ENCODE measurements at places on chromosomes 4 and X. TPM values are rescaled to one million over a fixed set of nuclear protein-coding genes. Genes with fewer than 3 reads are reported as not detected.
A peak's percentile ranks its signal among the peaks of the same experiment; 100 is the strongest.

GRCh38 chrX:72306085-72306801 is 529 bp upstream of the CITED1 start:
- H3K4me3 ChIP-seq: peak overlapping the region; percentile 50
- H3K4me1 ChIP-seq: no peaks in the 10 kb centered on the region
- no peak overlapping the region for H3K27ac ChIP-seq
- DNase-seq: no peak
- no peaks in the 10 kb centered on the region for H3K36me3 ChIP-seq

DNA sequence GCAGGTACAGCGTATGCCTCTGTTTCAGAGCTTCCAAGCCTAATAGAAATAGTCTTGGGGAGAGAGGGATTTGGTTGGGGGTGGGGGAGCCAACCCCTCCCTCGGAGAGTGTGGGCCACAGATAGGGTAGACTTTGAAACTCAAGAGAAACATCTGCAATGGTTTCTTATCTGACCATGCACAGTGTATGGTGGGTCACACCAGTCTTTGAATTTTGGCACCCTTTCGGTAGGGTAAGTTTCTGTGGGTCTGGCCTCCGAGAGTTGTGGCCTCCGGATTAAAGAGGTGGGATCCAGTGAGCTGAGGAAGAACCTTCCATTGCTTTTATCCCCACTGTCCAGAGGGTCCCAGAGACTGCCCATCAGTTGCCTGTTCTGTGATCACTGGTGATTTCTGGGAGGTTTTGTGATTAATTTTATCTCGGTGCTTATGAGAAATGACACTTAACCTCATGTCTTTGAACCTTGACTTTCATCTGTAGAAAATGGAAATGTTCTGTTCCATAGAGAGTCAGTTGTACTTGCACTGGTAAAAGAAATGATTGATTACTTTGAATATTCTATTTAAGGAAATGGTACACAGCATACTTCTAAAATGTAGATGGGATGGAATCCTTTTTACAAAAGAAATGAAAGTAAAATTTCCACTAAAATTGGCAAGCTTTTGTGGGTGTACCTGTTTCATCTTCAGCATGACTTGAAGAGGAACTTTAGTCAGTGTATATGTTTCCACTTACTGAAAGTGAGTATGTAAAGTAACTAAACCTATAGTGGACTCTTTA is 62.7 kb downstream of the TMEM131L start:
- DNase-seq: no peak
- no peaks in the 10 kb centered on the region for H3K27me3 ChIP-seq
- H3K4me3 ChIP-seq: no peak overlapping the region

- no peaks in the 10 kb centered on the region for H3K27me3 ChIP-seq
- DNase-seq: no peak
- no peak overlapping the region for H3K27ac ChIP-seq
- H3K36me3 ChIP-seq: no peaks in the 10 kb centered on the region
- no peak overlapping the region for H3K4me3 ChIP-seq
These were observed 834.6 kb upstream of the AMOT start for GRCh38 chrX:113675278-113675677.

- no peaks in the 10 kb centered on the region for H3K4me1 ChIP-seq
- no peak for DNase-seq
- no peaks in the 10 kb centered on the region for H3K27me3 ChIP-seq
- H3K4me3 ChIP-seq: no peak overlapping the region
- no peaks in the 10 kb centered on the region for H3K36me3 ChIP-seq
These were observed 28.5 kb upstream of the CRMP1 start for GRCh38 chr4:5921101-5921980.

DNA sequence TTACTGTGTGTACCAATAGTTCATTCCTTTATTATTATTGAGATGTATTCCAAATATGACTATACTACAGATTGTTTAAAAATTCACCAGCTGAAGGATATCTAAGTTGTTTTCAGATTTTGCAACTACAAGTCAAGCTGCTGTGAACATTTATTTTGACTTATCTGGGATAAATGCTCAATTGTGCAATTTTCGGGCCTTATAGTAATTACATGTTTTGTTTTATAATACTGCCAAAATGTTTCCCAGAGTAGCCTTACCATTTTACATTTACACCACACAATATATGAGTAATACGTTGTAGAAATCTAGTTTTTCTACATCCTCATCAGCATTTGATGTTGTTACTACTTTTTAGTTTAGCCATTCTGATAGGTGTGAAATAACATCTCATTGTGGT is 179.6 kb downstream of the ANTXR2 start:
- H3K4me1 ChIP-seq: no peaks in the 10 kb centered on the region
- H3K36me3 ChIP-seq: no peaks in the 10 kb centered on the region
- H3K27me3 ChIP-seq: no peaks in the 10 kb centered on the region

- DNase-seq: no peak
- H3K4me1 ChIP-seq: no peaks in the 10 kb centered on the region
- H3K27me3 ChIP-seq: no peaks in the 10 kb centered on the region
- no peak overlapping the region for H3K4me3 ChIP-seq
- H3K27ac ChIP-seq: no peak overlapping the region
These were observed 107.4 kb upstream of the MAMLD1 start for GRCh38 chrX:150255441-150256296.

DNA sequence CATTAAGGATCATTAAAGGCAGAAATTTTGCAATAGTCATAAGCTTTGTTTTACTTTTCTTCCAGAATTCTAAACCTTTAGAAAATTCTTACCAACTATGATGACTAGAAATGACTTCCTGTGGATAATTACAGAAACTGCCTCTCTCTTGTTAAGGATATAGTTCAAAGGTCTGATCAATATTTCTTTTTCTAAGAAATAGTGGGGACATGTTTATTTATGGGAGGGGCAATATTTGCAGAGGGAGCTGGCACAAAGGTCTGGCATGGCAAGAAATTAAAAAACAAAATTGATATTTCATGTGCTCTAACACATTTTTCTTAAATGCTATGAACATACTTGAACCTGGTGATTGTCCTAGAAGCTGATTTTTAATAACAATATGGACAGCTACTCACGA is 448.9 kb downstream of the KCTD8 start:
- no peak for DNase-seq
- H3K27me3 ChIP-seq: no peaks in the 10 kb centered on the region
- no peak overlapping the region for H3K4me3 ChIP-seq
- no peaks in the 10 kb centered on the region for H3K36me3 ChIP-seq

DNA sequence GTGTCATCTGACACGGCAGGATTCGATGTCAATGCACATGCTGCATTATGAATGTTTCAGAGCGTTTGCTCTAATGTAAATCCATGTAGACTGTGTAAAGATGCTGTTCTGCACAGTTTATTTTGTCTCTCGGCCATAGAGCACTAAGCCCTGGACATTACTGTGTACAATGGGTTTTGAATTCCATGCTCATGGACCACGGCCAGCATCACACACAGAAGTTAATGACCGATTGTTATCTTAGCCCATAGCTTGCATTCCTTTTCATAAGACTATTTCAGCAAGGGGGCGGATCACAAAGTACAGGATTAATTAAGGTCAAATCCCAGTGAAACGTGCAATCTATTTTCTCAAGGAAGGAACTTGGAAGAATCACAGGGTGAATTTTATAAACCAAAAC is 286.1 kb upstream of the TENM3 start:
- no peak for DNase-seq
- H3K4me3 ChIP-seq: no peak overlapping the region
- peaks cover 16% of the 10 kb centered on the region for H3K4me1 ChIP-seq
- H3K27me3 ChIP-seq: no peaks in the 10 kb centered on the region
- H3K27ac ChIP-seq: no peak overlapping the region
- H3K36me3 ChIP-seq: no peaks in the 10 kb centered on the region

DNA sequence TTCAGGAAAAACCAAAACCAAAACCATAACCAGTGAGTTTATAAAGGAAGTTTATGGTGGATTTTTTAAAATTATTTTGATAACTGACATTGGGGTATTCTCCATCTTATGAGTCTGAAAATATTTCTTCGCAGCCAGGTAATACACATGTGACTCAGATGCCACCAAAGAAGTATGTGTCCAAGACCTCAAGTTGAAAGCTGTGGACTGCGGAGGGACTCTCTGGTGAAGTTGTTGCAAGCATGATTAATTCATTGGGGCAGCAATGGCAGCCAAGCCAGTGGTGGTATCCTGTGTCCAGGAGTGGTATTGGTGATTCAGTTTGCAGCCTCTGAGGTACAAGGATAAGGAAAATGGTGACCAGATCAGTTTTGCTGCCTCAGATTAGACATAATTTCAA is 14.0 kb upstream of the ADH5 start:
- no peak overlapping the region for H3K4me3 ChIP-seq
- no peaks in the 10 kb centered on the region for H3K36me3 ChIP-seq
- H3K27me3 ChIP-seq: no peaks in the 10 kb centered on the region
- no peaks in the 10 kb centered on the region for H3K4me1 ChIP-seq
- no peak for DNase-seq

- no peak overlapping the region for H3K27ac ChIP-seq
- no peaks in the 10 kb centered on the region for H3K36me3 ChIP-seq
- H3K27me3 ChIP-seq: no peaks in the 10 kb centered on the region
- no peak overlapping the region for H3K4me3 ChIP-seq
These were observed 44.9 kb downstream of the CCNG2 start for GRCh38 chr4:77201857-77202256.

- H3K27ac ChIP-seq: no peak overlapping the region
- no peak for DNase-seq
- H3K27me3 ChIP-seq: no peaks in the 10 kb centered on the region
- peaks cover 11% of the 10 kb centered on the region for H3K36me3 ChIP-seq
These were observed 9.4 kb upstream of the HERC5 start for GRCh38 chr4:88447371-88448095.

DNA sequence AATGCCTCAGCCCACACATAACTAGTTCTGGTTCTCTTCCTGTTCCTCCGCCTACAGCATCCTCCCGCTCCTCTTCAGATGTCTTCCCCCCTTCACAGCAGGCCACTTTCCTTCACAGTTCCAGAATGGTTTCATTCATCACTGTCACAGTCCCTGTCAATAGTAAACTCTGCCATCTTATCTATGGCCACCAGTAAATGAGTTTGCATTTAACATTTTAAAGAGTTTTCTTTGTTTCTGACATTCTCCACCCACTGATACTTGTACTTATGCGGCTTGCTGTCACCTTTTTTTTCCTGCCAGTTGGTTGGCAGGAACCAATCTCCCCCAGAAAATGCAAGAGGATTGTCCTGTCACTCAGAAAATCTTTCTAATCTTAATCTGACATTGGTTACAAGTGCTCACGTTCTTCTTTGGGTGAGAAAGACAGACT is 114.1 kb downstream of the GLUD2 start:
- H3K36me3 ChIP-seq: no peaks in the 10 kb centered on the region
- H3K27me3 ChIP-seq: no peaks in the 10 kb centered on the region
- DNase-seq: no peak
- H3K4me1 ChIP-seq: no peaks in the 10 kb centered on the region
- H3K4me3 ChIP-seq: no peak overlapping the region

DNA sequence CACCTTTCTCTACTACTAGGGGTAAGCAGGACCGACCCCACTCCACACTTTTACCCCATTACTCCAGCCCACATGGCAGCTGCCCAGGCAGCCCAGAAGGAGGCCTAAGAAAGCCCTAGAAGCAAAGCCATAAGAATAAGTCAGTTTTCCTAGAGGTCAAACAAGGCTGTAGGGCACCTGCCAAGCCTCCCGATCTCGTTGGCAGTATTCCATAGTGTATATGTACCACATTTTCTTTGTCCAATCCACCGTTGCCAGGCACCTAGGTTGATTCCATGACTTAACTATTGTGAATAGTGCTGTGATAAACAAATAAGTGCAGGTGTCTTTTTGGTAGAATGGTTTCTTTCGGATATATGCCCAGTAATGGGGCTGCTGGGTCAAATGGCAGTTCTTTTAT is 54.2 kb downstream of the RHOXF2B start:
- no peaks in the 10 kb centered on the region for H3K36me3 ChIP-seq
- no peaks in the 10 kb centered on the region for H3K4me1 ChIP-seq
- no peak overlapping the region for H3K4me3 ChIP-seq
- no peak overlapping the region for H3K27ac ChIP-seq
- no peak for DNase-seq

- H3K4me3 ChIP-seq: no peak overlapping the region
- no peak overlapping the region for H3K27ac ChIP-seq
- no peaks in the 10 kb centered on the region for H3K36me3 ChIP-seq
- no peaks in the 10 kb centered on the region for H3K4me1 ChIP-seq
These were observed 191.2 kb downstream of the IDS start for GRCh38 chrX:149313871-149314371.

- H3K36me3 ChIP-seq: no peaks in the 10 kb centered on the region
- no peaks in the 10 kb centered on the region for H3K27me3 ChIP-seq
- no peak for DNase-seq
- no peak overlapping the region for H3K4me3 ChIP-seq
These were observed 122.2 kb upstream of the ESX1 start for GRCh38 chrX:104376937-104377336.

GRCh38 chr4:122118243-122118642 is 33.9 kb upstream of the BLTP1 start:
- no peak overlapping the region for H3K27ac ChIP-seq
- no peaks in the 10 kb centered on the region for H3K27me3 ChIP-seq
- H3K36me3 ChIP-seq: no peaks in the 10 kb centered on the region
- DNase-seq: no peak
- H3K4me1 ChIP-seq: no peaks in the 10 kb centered on the region

- no peaks in the 10 kb centered on the region for H3K36me3 ChIP-seq
- no peak overlapping the region for H3K27ac ChIP-seq
- no peak overlapping the region for H3K4me3 ChIP-seq
- DNase-seq: peak; percentile 62
These were observed 37.8 kb upstream of the SLC9A7 start for GRCh38 chrX:46796574-46797191.

GRCh38 chr4:77652237-77652897 is 46.7 kb downstream of the CXCL13 start:
- H3K27ac ChIP-seq: no peak overlapping the region
- no peaks in the 10 kb centered on the region for H3K27me3 ChIP-seq
- no peak overlapping the region for H3K4me3 ChIP-seq
- H3K36me3 ChIP-seq: no peaks in the 10 kb centered on the region
- DNase-seq: no peak

GRCh38 chr4:150938417-150938816 is 76.7 kb downstream of the LRBA start:
- no peaks in the 10 kb centered on the region for H3K4me1 ChIP-seq
- no peaks in the 10 kb centered on the region for H3K36me3 ChIP-seq
- no peak overlapping the region for H3K27ac ChIP-seq
- no peak overlapping the region for H3K4me3 ChIP-seq
- no peak for DNase-seq

GRCh38 chr4:89645482-89645881 is 191.5 kb downstream of the SNCA start:
- no peaks in the 10 kb centered on the region for H3K36me3 ChIP-seq
- no peaks in the 10 kb centered on the region for H3K4me1 ChIP-seq
- no peak overlapping the region for H3K27ac ChIP-seq
- DNase-seq: no peak
- no peak overlapping the region for H3K4me3 ChIP-seq

The MYOZ2 gene
- total RNA-seq: 0.30 TPM

The ACE2 gene
- 1.1 TPM for total RNA-seq

The RAB41 gene
- not detected for total RNA-seq

The GPC4 gene
- total RNA-seq: 13.2 TPM

The NAT8L gene
- 11.1 TPM for total RNA-seq

The SPANXB1 gene
- not detected for total RNA-seq

The DUX4 gene
- not detected for total RNA-seq

The FGF5 gene
- 0.60 TPM for total RNA-seq

The CABS1 gene
- not detected for total RNA-seq
